Spleen (tissue), 13 donors: ENCODE measurements at places on chromosomes 12 and 14. TPM values are rescaled to one million over a fixed set of nuclear protein-coding genes. Genes with fewer than 3 reads are reported as not detected.

Gene SLCO1B1
- total RNA-seq = not detected

Gene PPM1A
- 53.5 TPM for total RNA-seq

Gene GTF2A1
- 27.1 TPM for total RNA-seq

Gene SCNN1A
- 2.0 TPM for total RNA-seq
